ENCODE measurements at places on chromosomes 11 and 22.
A peak's percentile ranks its signal among the peaks of the same experiment; 100 is the strongest.

DNA sequence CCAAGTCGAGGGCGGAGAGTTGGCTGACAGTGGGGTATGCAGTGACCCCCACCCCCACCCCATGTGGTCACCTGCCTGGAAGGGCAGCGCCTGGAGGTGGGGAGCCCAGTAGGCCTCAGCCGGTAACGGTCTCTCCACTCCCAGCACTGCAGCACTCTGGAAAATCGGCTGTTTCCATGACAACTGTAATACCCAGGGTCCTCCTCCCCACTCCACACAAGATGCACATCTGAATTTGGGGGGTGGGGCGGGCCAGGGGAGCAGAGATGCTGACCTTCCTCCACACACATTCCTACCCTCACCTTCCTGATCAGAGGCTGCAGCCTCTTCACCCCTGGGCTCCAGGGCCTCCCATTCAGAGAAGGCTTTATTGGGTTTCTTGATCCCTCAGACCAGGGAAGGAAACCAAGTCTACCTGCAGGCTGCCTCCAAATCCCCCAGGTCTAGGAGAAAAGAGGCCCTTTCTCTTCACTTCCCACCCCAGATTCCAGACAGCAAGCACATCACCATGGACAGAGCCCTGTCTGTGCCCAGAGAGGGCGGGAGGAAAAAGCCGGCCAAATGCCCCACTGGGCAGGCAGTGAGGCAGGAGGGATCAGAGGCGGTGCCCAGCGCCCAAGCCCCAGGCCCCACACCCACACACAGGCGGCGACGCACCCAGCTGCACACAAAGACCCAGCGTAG is 46.5 kb downstream of the SLC22A12 start:
- H3K4me1 ChIP-seq, result no peaks in the 10 kb centered on the region
- H3K27ac ChIP-seq, result no peak overlapping the region
- H3K4me3 ChIP-seq, result no peak overlapping the region
- H3K36me3 ChIP-seq, result no peaks in the 10 kb centered on the region

DNA sequence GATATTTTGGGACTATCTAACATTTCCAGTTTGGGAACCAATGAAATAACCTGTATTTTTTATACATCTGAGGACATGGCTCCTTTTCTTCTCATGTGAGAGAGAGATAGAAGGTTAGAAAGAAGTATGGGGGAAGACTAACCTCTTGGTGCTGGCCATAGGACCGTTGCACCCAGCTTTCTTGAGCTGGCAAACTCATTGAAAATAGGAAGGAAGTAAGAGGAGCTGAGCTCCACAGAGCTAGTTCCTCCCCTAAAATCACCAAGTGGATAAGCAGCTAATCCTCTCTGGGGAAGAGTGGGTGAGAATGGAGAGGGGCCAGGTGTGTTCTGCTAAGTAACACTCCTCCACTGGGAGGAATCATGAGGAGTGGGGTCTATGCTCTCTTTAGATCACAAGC is 387.4 kb upstream of the CADM1 start:
- H3K27me3 ChIP-seq, result no peaks in the 10 kb centered on the region
- no peaks in the 10 kb centered on the region for H3K36me3 ChIP-seq

- DNase-seq, result no peak
- H3K27ac ChIP-seq, result no peak overlapping the region
- H3K4me3 ChIP-seq, result no peak overlapping the region
- no peaks in the 10 kb centered on the region for H3K4me1 ChIP-seq
Measured at GRCh38 chr22:25478528-25478927, 85.9 kb upstream of the GRK3 start.

GRCh38 chr11:15886866-15887265 is 469.5 kb downstream of the SOX6 start:
- no peak overlapping the region for H3K4me3 ChIP-seq
- DNase-seq, result no peak
- H3K27ac ChIP-seq, result no peak overlapping the region
- H3K4me1 ChIP-seq, result no peaks in the 10 kb centered on the region
- H3K36me3 ChIP-seq, result no peaks in the 10 kb centered on the region

- H3K36me3 ChIP-seq, result peaks cover 75% of the 10 kb centered on the region
- H3K27me3 ChIP-seq, result no peaks in the 10 kb centered on the region
Measured at GRCh38 chr11:128492461-128492860, 94.9 kb downstream of the ETS1 start.

DNA sequence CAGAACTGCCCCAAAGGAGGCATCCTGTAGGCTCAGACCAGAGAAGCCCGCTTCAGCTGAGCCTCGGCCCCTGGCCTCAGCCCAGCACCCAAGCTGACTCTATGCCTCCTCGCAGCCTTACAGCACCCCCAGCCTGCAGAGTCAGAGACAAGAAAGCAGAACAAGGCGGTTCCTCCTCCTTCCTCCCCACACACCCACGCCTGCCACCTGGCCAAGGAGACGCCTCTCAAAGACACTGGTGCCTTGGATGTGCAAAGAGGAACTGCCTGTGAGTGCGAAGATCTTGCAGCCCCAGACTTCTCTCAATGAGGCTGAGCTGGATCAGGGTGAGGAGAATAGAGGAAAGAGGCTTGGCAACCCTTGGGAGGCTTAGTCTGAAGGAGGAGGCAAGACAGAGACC is 60.2 kb downstream of the PDE2A start:
- no peaks in the 10 kb centered on the region for H3K4me1 ChIP-seq
- H3K27ac ChIP-seq, result no peak overlapping the region
- no peak for DNase-seq
- H3K4me3 ChIP-seq, result no peak overlapping the region

DNA sequence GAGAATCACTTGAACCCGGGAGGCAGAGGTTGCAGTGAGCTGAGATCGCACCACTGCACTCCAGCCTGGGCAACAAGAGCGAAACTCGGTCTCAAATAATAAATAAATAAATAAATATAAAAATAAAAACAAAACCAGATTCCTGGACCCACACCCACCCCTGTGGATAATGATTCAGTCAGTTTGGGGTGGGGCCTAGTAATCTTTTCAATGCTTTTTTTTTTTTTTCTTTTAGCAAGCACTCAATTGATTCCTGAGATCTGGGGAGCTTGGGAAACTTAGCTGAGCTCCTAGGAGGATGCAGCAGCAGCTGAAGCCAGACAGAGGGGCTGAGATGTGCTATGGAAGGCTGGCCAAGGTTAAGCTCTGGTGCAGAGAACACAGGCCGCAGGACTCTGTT is 4.6 kb upstream of the PC start:
- no peaks in the 10 kb centered on the region for H3K27me3 ChIP-seq
- peak; percentile 8 for DNase-seq
- no peaks in the 10 kb centered on the region for H3K36me3 ChIP-seq
- H3K27ac ChIP-seq, result no peak overlapping the region
- H3K4me1 ChIP-seq, result peaks cover 18% of the 10 kb centered on the region

DNA sequence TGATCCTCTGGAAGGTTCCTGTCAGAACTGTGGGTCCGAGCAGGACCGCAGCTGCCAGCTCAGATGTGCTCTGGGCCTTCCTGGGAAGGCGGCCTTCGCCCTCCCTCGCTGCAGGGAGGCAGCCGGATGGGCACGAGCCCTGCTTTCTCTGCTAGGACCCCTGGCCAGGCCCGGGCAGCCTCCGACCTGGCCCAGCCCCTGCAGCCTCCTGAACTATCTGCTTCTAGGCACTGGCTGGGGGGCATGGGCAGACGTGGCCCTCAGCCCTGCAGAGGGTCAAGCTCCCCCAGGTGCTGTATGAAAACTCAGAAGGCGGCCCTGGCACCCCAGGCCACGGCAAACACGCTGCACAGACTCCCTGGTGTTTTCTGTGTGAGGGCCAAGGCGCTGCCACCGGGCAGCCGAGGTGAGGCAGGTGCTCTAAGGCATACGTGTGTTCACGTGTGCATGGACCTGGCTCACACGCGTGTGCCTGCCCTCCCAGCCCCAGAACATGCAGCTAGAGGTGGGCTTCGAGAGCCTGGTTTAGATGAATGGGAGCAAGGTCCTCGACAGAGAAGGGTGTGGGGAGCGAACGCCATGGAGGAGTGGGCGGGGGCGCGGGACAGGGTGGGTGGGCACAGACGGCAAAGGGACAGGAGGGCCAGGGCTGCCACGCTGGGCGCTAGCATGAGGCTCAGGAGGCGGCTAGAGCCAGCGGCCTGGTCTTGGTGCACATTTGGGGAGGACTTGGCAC is 4.3 kb downstream of the LRFN4 start:
- H3K36me3 ChIP-seq, result peaks cover 30% of the 10 kb centered on the region
- H3K4me3 ChIP-seq, result no peak overlapping the region
- H3K27me3 ChIP-seq, result no peaks in the 10 kb centered on the region
- H3K27ac ChIP-seq, result no peak overlapping the region

DNA sequence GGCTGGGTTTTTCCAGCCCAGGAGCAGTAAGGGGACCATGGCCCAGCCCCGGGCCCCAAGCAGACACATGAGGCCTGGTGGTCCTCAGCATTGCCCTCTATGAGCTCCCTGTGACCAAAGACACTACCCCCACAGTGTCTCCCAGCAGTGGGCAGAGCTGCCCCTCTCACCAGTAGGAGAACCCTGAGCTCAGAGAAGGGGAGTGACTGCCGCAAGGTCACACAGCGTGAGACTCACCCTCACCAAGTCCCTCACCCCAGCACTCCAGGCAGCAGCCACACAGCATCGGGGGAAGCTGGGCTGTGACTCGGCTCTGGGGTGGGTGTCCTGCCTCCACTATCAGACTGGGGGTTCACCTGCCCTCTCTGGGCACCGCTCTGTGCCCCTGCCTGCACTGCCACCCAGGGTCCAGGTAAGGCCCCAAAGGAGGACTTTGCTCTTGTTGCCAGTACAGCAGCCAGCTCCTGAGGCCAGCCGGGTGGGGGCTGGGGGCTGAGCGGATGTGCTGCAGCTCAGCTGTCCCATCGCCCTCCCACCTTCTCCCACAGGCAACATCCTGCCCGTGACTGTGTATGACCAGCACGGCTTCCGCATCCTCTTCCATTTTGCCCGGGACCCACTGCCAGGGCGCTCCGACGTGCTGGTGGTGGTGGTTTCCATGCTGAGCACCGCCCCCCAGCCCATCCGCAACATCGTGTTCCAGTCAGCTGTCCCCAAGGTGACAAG is 7.9 kb upstream of the SH3BP1 start:
- peak; percentile 59 for DNase-seq
- H3K27ac ChIP-seq, result no peak overlapping the region
- no peaks in the 10 kb centered on the region for H3K27me3 ChIP-seq

GRCh38 chr22:42820045-42820763 is 36.9 kb downstream of the ARFGAP3 start:
- H3K4me3 ChIP-seq, result no peak overlapping the region
- DNase-seq, result no peak
- peaks cover 8% of the 10 kb centered on the region for H3K4me1 ChIP-seq

DNA sequence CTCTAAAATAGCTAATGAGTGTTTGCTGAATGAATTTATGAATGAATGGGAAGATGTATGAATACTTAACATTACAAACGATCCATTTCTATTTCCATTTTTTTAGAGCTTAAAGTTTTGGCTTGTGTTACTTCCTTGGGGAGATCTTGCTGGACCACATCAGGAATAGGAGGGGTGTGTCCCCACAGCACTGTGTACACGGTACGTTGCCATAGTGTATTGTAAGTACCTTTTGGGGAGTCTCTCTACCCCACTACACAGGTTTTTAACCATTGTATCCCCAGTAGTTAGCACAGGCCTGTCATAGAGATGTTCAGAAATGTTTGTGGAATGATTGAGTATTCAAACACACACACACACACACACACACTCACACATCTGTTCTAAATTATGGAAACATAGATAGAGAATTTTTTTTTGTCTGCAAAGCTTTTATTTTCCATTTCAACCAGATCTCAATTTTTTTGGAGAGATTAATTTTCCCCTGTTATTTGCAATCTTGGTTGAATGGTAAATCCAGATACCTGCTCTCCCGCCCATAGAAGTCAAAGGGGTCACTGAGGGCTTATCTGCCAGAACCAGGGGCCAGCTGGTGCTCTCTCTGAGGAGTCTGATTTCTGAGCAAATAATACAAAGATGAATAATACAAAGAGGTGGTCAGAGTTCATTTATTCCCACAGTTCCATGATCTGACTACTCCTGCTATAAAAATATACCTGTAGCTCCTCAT is 471.0 kb downstream of the INSC start:
- no peaks in the 10 kb centered on the region for H3K4me1 ChIP-seq
- no peak overlapping the region for H3K4me3 ChIP-seq
- H3K27me3 ChIP-seq, result no peaks in the 10 kb centered on the region
- no peak overlapping the region for H3K27ac ChIP-seq
- H3K36me3 ChIP-seq, result no peaks in the 10 kb centered on the region

DNA sequence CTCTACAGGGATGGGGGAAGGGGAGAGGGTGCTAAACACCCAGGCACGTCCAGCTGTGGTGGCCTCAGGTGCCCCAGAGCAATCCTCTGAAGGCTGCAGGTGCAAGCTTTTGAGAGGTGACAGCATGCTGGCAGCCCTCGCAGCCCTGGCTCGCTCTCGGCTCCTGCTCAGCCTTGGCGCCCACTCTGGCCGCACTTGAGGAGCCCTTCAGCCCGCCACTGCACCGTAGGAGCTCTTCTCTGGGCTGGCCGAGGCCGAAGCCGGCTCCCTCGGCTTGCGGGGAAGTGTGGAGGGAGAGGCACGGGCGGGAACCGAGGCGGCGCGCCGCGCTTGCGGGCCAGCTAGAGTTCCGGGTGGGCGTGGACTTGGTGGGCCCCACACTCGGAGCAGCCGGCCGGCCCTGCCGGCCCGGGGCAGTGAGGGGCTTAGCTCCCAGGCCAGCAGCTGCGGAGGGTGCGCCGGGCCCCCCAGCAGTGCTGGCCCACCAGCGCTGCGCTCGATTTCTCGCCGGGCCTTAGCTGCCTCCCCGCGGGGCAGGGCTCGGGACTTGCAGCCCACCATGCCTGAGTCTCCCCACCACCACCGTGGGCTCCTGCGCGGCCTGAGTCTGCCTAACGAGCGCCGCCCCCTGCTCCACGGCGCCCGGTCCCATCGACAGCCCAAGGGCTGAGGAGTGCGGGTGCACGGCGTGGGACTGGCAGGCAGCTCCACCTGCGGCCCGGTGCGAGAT is 112.1 kb downstream of the TRIM29 start:
- H3K4me1 ChIP-seq, result no peaks in the 10 kb centered on the region
- DNase-seq, result no peak
- no peaks in the 10 kb centered on the region for H3K36me3 ChIP-seq
- H3K27ac ChIP-seq, result no peak overlapping the region
- no peaks in the 10 kb centered on the region for H3K27me3 ChIP-seq

- no peaks in the 10 kb centered on the region for H3K36me3 ChIP-seq
- H3K4me1 ChIP-seq, result peaks cover 20% of the 10 kb centered on the region
- no peaks in the 10 kb centered on the region for H3K27me3 ChIP-seq
- peak; percentile 59 for DNase-seq
Measured at GRCh38 chr22:37314315-37315074, 32.2 kb downstream of the CYTH4 start.

- H3K27me3 ChIP-seq, result no peaks in the 10 kb centered on the region
- no peak for DNase-seq
- no peak overlapping the region for H3K4me3 ChIP-seq
- H3K27ac ChIP-seq, result no peak overlapping the region
- no peaks in the 10 kb centered on the region for H3K36me3 ChIP-seq
Measured at GRCh38 chr22:36982136-36982535, 37.1 kb downstream of the TST start.

- H3K4me3 ChIP-seq, result peak within 1 kb of the TSS; percentile 86
- H3K36me3 ChIP-seq, result no peaks in the 10 kb centered on the region
- H3K27ac ChIP-seq, result peak within 1 kb of the TSS; percentile 40
- H3K4me1 ChIP-seq, result peaks cover 9% of the 10 kb centered on the region
Measured at GRCh38 chr22:45502215-45503049, at the start of gene FBLN1. Gene FBLN1, plus strand, starts transcription at chr22:45502883. Its CDS starts 103 bp downstream, at chr22:45502986.

DNA sequence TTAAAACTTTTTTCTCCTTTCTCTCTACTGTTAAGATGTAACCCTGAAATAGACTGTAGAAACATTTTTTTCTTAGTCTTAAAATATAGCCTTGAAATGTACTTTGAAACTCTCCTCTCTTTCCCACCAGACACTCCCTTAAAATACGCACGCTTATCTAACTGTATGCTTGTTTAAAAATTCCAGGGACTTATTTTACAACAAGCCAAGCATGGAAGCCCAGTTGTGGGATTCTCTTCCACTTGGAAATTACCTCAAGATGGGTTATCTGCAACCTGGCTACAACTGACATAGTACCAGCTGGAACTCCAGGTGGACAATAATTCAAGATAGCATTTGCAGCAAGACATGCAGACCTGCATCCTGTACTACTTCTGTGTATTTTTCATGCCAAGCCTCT is 12.1 kb upstream of the CHORDC1 start:
- no peak overlapping the region for H3K27ac ChIP-seq
- H3K4me1 ChIP-seq, result no peaks in the 10 kb centered on the region
- no peak overlapping the region for H3K4me3 ChIP-seq
- H3K27me3 ChIP-seq, result no peaks in the 10 kb centered on the region
